ENCODE measurements at places on chromosomes 7 and 10.

- no peak for DNase-seq
These were observed 77.5 kb downstream of the NKX6-2 start for GRCh38 chr10:132708441-132708840.

DNA sequence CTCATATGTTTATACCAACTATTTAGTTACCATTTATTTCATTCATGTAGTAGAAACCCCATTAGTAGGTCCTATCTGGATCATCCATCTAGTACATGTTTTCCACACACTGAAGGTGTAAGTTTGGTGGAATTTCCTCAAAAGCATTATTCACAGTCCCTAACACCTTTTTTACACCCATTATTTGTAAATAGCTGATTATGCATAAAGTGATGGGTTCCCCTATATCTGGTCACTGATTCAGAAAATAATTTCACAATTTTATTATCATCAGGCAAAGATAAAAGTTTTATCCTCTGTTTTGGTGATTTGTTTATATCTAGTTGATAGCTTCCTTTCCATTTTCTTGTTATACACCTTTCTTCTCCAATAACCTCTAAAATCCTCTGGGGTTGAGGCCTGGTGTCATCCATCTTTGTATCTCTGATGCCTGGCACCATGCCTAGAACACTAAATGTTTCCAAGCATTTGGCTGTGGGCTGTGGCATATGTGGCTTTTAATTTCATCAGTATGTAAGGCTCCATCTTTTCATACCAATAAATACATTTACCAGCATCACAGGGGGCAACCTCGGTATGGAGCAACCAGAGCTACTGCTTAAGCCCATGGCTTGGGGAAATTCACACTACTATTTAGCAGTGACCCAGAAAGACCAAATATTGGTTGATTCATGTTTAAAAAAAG, 1089.5 kb upstream of the LRRN3 start:
- no peak for DNase-seq

GRCh38 chr7:129238546-129238945, 13.7 kb downstream of the AHCYL2 start:
- no peak for DNase-seq

GRCh38 chr10:124715439-124715838, 28.7 kb downstream of the FAM53B start:
- no peak for DNase-seq

- DNase-seq, result no peak
These were observed 15.5 kb downstream of the ACBD5 start for GRCh38 chr10:27225011-27225590.

GRCh38 chr7:71696511-71696910, 564.6 kb downstream of the GALNT17 start:
- DNase-seq, result no peak

- no peak for DNase-seq
These were observed 6.1 kb downstream of the MSMB start for GRCh38 chr10:46040004-46040403.

DNA sequence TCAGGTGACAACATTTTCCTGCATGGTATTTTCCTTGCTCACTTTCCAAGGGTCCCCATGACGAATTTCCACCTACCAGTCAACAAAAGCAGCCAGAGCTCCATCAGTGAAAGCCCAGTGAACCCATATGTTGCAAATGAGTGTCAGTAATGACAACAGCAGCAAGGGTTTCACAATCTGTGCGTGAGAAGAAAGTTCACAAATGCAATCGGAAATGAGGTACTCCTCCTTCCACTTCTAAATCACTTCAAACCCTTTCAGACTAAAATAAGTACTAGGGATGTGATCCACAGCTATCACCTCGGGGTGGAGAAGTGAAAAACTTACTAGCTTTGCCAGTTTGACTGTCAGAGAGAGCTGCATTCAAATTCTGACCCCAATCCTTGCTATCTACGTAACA, 55.6 kb upstream of the BET1 start:
- DNase-seq, result no peak

- DNase-seq, result no peak
These were observed 1.8 kb downstream of the HNRNPA2B1 start for GRCh38 chr7:26198781-26199169.

- no peak for DNase-seq
These were observed 57.5 kb downstream of the STK31 start for GRCh38 chr7:23767514-23767913.

DNA sequence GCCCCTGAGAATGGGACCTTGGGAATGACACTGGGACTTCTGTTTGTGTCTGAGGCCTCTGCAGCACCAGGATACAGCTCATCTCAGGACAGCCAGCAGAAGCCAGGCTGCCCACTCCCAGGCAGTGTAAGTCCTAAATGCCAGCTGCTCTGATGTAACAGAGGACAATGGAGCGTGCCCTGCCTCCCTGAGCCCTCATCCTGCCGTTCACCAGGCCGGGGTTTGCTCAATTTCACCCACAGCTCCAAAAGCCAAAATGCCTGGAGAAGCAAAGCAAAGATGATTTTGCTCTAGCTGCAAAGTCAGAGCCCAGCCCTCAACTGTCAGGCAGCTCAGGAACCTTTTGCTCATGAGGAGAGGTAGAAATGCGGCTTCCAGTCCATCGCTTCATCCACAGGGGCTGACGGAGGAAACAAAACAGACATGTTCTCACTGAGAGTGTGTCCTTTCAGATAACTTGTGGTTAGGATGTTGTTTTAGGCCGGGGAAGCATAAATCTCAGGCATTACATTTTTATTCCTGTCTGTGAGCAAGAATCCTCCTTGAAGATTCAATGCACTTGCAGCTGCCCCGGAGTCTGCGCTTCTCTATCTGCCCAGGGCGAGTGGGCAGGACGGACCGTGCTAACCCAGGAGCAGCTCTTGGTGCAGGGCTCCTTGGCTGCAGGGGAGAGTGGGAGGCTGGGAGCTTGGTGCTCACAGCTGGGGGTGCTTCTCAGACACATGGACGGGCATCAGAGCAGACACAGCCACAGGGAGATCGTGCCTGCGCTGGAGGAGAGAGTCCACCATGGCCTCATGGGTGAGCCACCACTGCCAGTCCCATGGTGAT, 83.2 kb upstream of the CHST15 start:
- DNase-seq, result no peak

DNA sequence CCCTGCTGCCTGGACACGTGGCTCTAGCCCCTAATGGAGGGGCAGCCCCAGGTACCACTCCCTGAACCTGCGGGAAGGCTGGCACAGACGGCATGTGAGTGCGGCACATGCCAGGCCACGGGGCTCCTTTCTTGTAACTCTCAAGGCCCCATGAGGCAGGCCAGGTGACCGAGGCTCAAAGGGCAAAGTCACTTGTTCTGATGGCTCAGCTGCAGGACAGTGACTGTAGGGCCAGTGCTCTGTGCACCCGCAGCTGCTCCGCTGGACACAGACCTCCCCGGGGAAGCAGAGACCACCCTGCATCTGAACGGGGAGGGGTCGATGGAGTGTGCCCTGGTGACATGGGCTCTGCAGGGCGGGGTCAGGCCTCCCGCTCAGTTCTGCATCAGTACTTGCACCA, 55.3 kb downstream of the PTPRE start:
- no peak for DNase-seq

GRCh38 chr7:68148440-68148839, 1151.8 kb downstream of the TYW1 start:
- DNase-seq, result no peak

DNA sequence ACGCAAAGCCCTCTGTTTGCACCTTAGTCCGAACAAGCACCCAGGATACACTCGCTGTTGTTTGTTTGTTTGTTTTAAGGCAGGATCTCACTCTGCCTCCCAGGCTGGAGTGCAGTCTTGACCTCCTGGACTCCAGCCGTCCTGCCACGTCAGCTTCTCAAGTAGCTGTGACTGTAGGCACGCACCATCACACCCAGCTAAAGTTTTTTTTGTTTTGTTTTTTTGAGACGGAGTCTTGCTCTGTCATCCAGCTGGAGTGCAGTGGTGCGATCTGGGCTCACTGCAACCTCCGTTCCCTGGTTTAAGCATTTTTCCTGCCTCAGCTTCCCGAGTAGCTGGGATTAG, 76.8 kb downstream of the CTBP2 start:
- no peak for DNase-seq

DNA sequence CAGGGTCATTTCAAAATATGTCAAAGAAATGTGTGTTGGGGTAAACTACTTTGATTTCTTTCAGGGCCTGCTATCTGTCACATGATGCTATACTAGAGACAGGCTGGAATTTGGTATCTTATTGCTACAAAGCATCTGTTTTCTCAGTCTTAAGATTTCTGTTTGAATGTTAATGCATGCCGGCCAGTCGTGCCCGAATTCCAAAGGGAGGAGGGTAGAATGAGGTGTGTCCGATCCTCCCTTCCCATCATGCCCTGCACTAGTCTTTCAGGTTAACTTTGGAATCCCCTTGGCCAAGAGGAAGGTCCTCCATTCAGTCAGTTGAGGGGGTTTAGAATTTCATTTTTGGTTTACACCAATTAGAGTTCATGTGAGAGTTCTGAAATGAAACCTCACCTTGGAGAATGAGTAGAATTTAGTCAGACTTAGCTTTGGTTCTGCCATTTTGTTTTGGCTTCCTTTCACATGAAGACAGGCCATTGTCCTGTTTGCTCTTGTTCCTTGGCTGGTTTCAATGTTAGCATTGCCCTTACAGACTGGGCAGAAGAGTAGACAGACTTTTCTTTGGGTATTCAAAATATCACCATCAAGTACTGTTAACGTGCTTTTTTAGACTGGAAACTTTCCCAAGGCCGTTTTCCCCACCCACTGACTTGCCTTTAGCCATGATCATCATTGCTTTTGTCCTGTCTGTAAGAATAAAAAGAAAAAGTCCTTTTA, 95.8 kb downstream of the CAMK1D start:
- DNase-seq, result no peak

DNA sequence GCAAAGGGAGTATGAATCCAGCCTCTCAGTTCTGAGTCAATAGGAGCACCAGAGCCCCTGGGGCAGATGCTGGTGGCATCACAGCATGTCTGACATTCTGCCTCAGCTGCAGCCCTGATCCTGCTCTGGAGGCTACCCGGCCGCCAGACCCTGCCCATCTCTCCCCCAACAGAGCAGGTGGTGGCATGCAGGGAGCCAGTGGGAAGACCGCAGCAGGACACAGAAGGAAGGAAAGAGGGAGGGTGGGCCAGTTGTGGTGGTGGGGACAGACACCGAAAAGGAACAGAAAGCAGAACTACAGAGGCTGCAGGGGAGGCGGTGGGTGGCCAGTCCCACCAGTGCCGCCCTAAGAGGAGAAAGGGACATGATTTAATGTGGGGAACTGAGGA, 35.3 kb downstream of the BLNK start:
- no peak for DNase-seq

DNA sequence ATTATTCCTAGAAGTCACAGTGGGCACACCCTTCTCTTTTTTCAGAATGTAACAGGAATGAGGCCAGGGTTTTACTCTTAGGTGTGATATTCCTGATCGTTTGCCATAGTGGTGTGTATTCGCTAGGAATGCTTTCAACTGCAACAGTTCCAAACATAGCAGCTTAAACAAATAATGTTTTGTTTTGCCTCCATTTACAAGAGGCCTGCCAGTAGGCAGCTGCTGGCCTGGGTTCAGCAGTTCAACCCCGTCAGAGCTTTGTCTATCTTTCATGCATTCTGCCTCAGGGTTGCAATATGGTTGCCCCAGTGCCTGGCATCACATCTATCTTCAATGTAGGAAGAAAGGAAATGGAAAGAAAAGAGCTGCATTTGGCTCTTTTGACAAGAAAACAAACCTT, 21.7 kb upstream of the RET start:
- no peak for DNase-seq

DNA sequence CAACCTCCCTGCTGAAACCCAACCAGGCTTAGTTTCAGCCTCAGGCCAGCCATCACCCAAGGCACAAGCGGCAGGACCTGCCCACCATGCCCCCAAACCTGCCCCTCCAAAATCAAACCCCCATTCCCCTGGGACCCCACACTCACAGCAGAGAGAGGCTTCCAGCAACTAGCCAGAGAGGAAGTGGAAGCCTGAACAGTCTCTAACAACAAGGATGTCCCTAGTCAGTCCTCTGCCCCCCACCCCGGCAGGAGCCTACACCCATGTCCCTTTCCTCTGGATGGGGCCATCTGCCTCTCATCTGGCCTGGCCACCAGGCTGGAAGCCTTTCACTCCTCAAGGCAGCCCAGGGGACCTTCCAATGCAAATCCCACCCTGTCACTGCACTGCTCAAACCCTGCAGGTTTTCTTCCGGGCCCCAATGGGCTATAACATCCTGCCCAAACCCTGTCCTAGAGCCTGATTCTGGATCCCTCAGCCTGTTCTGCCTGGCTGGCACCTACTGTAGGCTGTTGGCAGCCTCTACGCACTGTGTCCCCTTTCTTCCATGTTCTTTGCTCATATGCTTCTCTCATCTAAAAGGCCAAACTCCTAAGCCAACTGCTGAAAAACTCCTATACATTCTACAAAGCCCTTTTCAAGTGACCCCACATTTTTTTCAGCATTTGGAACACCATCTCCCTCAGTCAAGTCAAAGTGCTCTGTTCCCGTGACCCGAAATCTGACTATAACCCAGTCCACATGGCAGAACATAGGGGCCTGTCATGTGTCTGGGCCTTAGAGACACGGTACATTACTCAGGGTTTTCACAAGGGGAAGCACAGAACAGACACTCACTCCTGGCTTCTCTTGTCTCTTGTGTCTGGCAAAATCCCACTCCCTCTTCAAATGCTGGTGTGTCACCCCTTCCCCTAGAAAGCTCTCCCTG, 253.3 kb downstream of the TNS3 start:
- no peak for DNase-seq

DNA sequence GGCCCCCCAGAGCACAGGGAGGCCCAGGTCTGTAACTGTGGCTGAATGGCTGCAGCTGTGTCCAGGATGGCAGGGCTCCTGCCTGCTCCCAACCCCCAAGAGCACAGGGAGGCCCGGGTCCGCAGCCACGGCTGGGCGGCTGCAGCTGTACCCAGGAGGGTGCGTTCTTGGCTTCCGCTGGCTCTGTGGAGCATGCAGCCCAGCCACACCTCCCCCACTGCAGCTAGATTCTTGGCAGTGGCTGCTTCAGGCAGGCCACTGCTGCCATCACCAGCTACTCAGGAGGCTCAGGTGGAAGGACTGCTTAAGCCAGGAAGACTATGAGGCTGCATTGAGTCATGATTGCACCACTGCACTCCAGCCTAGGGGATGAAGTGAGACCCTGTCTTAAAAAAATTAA, 27.9 kb downstream of the C7orf25 start:
- DNase-seq, result no peak

- DNase-seq, result no peak
These were observed 152.0 kb downstream of the MACC1 start for GRCh38 chr7:20064974-20065862.

DNA sequence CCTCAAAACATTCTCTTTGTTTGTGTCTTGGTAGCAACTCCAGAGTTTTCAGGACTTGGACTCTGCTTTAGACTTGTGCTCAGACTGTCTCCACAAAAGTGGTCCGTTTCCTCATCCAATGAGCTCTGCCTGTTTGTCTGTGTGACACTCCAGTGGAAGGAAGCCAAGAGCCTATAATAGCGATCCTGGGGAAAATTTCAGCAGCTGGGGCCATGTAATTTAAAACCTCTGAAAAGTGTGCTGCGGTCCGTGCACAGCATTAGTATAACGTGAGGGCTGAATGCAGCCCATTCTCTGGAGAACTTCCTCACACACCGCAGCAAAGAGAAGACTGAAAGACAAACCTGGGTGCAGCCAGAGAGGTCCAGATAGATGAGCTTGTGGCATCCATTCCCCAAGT, at the start of gene LRRC17:
Gene LRRC17 (plus strand): TSS at position 259 of the 400 bp plus-strand sequence. CDS start 20,914 bp downstream, outside the sequence.
- DNase-seq, result no peak

All from stimulated activated CD8-positive, alpha-beta memory T cell treated with anti-CD3 and anti-CD28 coated beads, Interleukin-7, amount 100 ng/mL, for 1 hour (primary cell).